NCI-H460 (cell line): ENCODE measurements at places on chromosomes 1 and 21. TPM values are rescaled to one million over a fixed set of nuclear protein-coding genes. Genes with fewer than 3 reads are reported as not detected.

DNA sequence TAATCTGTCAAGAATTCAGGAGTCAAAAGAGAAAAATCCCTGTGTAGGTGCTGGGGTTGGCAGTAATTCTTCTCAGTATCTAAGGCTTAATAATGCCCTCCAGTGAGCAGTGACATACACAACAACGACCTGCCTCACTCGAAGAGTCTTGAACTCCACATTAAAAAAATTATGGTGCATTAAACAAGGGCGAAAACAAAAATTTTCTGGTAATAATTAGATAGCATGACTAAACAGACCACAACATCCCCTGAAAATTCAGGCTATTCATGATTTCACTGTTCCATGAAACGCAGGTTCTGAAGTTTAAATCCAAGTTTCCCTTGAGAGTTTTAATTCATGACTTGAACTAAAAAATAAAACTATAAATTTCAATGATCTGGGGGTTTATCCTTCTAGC, 5.1 kb downstream of the SRSF4 start:
- DNase-seq: no peak

DNA sequence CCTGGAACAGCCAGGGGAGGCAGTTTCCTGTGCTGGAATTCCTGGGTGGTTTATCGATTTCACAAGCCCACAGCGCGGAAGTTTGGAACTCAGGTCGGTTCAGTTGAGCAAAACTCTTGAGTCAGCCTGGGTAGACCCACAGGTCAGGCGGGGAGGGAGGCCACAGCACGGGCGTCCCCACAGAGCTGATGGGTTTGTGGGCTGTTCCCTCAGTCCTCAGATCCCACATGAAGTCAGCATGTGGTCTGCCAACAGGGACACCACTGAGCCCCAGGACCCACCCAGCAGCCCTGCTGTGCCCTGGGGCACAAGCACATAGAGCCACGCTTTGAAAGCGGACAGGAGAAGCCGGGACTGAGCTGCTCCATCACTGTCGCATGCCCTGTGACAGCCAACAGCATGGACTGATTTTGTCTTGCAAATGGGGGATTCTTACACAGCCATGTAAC, 17.4 kb downstream of the BMP8A start:
- no peak for DNase-seq

GRCh38 chr1:10353693-10354092, 45.2 kb upstream of the PGD start:
- no peak for DNase-seq

The LCE1E gene
- total RNA-seq: not detected in 2 replicates

DNA sequence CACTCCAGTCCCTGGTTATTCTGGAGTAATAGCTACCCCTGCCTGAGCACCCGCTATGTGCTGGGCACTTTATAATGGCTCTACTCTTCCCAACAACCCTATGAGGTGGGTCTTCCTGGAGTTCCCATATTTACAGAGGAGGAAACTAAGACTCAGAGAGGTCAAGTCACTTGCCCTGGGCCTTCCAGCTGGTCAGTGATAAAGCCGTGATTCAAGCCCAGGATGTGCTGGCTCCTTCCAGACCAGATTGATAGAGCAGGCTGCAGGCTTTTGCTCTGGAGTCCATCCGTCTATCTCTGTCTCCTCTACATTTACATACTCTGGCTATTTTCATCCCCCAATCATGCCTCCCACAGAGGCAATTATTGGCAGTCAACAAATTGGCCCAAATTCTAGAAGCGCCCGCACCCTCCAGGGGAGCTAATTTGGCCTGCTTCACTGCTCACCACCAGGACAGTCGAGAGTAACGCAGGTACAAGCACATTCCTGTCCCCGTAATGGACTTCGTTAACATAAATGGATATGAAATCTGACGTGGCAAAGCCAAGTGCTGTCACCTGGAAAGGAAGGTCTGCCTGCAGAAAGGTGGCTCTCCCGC, 39.8 kb upstream of the SELENON start:
- DNase-seq: no peak

The TFF3 gene
- total RNA-seq: not detected in 2 replicates

The CD101 gene
- total RNA-seq: 0.17 TPM in 1 of 2 replicates, not detected in the other

The SPATA6 gene
- total RNA-seq: 5.3 and 6.7 TPM in 2 replicates

The CNIH3 gene
- total RNA-seq: 0.12 TPM in 1 of 2 replicates, not detected in the other

GRCh38 chr1:157993147-157993917, at the start of gene KIRREL1:
Gene KIRREL1 (plus strand): TSS chr1:157993645. CDS start chr1:157993677, 32 bp downstream.
- DNase-seq: peak; percentile 53

GRCh38 chr21:37503848-37504467, 137.4 kb downstream of the DYRK1A start:
- no peak for DNase-seq

DNA sequence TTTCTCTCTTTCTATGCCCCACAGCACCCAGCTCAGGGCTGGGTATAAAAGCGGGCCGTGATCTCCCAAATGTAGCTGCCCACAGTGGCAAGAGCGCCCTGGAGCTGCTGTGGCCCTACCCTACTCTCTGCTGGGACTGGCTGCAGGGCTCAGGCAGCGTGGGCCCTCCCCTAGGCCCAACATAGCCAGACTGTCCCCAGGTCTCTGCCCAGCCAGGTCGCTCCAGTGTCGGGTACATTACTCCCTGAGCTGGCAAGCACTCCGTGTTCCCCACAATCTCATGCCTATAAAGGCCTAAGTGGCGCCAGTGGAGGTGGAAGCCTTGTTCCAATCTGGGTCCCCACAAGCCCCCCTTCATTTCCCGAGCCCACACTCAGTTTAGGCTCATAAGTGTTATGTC, 66.2 kb downstream of the GLIS1 start:
- no peak for DNase-seq

The EXTL1 gene
- total RNA-seq: 0.05 TPM in 1 of 2 replicates, not detected in the other

The HSD17B7 gene
- total RNA-seq: 10.4 and 12.1 TPM in 2 replicates

DNA sequence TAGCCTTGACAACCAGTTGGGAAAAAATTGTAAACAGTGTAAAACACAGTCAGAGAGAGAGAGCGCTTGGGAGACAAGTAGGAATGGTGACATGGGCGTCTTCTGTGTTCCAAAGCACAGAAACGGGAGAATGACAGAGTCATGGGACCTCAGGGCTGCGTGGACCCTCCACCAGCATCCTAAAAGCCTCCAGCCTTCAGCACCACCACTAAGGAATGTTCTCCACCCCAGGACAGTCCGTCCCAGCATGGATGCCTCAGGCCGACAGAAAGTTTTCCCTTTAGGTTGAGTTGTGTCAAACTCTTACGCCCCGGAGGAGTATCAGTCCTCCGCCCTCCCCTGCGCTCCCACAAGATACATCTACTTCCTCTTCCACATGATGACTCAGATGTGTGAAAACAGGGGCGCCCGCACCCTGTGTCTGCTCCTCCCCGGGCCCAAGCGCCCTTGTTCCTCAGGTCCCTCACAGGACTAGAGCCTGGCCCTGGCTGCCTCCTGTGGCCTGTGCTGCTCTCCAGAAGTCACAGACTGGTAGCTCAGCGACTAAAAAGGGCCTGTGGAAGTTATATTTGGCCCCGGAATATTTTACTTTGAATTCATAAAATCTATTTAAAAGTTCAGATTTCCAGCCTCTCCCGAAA, 63.9 kb upstream of the EFHD2 start:
- DNase-seq: peak; percentile 84

- no peak for DNase-seq
These were observed 215.8 kb downstream of the TRABD2B start for GRCh38 chr1:47781171-47781959.

- no peak for DNase-seq
These were observed 104.0 kb upstream of the PPM1J start for GRCh38 chr1:112818990-112819689.

The DMRTA2 gene
- 10.7 and 10.8 TPM in 2 replicates for total RNA-seq

The CELA2B gene
- total RNA-seq: not detected in 2 replicates

The SHE gene
- total RNA-seq: 0.02 TPM in 1 of 2 replicates, not detected in the other

GRCh38 chr1:27576806-27577227, 27.1 kb downstream of the AHDC1 start:
- no peak for DNase-seq

- no peak for DNase-seq
These were observed 38.0 kb upstream of the TIAM1 start for GRCh38 chr21:31382060-31382459.

The GOLT1A gene
- not detected in 2 replicates for total RNA-seq

DNA sequence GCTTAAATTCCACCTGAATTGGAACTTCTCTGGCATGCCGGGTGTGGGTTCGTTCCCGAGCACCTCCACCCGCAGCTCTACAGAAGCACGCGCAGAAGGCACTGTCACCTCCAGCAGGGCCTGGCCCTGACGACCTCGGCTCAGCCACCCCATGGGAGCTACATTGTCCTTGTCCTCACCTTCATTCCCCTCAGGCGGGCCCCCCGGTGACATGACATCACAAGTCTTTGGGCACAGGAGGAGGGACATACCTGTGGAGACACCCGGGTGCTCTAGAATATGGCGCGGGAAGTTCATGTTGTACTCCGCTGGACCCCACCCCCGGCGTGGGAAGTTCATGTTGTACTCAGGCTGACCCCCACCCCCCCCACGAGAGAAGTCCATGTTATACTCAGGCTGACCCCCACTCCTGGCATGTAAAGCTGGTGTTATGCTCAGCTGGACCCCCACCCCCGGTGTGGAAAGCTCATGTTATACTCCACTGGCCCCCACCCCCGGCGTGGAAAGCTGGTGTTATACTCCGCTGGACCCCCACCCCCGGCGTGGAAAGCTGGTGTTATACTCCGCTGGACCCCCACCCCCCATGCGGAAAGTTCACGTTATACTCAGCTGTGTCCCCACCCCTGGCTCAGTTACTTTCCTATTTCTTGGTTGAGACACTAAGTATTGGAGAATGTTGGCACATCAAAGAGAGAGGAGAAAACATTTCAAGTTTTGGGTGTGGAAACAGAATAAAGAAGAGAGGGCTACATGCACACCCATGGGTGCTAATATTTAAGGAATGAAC, 37.6 kb downstream of the UMODL1 start:
- no peak for DNase-seq

DNA sequence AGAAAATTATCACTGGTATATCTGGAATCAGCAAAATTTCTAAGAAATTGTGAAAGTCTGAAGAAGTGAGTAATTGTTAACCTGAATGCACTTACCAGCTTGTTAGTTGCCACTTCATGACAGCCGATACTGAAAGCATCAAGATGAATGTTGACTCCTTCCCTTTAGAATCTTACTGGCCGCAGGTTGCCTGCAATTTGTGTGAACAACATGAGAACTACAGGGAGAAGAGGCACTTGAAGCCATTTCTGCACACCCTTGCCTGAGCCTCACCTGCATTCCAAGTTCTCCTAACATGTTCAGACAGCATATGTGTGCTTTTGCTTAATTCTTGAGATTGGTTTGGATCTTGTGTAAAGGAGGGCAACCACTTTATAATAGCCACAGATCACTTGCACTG, 59.2 kb upstream of the SSX2IP start:
- DNase-seq: no peak

GRCh38 chr1:229066591-229066990, 204.3 kb upstream of the RAB4A start:
- no peak for DNase-seq
